ENCODE measurements at places on chromosomes 11 and 22. TPM values are rescaled to one million over a fixed set of nuclear protein-coding genes. Genes with fewer than 3 reads are reported as not detected.

DNA sequence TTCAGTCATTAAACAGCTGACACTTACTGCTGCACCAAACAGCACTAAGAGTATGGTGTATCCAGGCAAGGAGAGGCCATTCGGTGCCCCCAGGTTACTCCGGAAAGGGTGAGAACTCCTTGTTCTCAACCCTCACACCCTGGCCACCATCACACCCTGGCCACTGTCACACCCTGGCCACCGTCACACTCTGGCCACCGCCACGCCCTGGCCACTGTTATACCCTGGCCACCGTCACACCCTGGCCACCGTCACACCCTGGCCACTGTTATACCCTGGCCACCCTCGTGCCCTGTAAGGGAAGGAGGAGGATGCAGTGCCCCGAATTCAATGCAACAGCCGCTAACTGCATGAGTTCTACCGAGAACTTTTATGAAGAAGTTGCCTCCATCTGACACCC lies 644.4 kb downstream of the TBC1D22A start:
- DNase-seq, result no peak
- no peak overlapping the region for H3K4me3 ChIP-seq
- H3K27ac ChIP-seq, result no peak overlapping the region
- no peaks in the 10 kb centered on the region for H3K4me1 ChIP-seq
- no peaks in the 10 kb centered on the region for H3K36me3 ChIP-seq

Gene APOL5
- not detected for total RNA-seq

Gene MPEG1
- 8.2 TPM for total RNA-seq

Gene MYO18B
- total RNA-seq, result 7.1 TPM

Gene XRCC6
- 247 TPM for total RNA-seq

GRCh38 chr22:42887523-42888507 lies 30.7 kb upstream of the ARFGAP3 start:
- DNase-seq, result no peak
- peaks cover 7% of the 10 kb centered on the region for H3K4me1 ChIP-seq
- no peak overlapping the region for H3K4me3 ChIP-seq
- no peak overlapping the region for H3K27ac ChIP-seq

- DNase-seq, result no peak
- no peak overlapping the region for H3K4me3 ChIP-seq
- no peaks in the 10 kb centered on the region for H3K27me3 ChIP-seq
- H3K4me1 ChIP-seq, result peaks cover 5% of the 10 kb centered on the region
These were observed 14.6 kb upstream of the ADSL start for GRCh38 chr22:40331706-40332105.

GRCh38 chr11:95829580-95830259 lies 39.4 kb downstream of the CEP57 start:
- peaks cover 6% of the 10 kb centered on the region for H3K4me1 ChIP-seq
- H3K27ac ChIP-seq, result no peak overlapping the region
- H3K4me3 ChIP-seq, result no peak overlapping the region
- no peaks in the 10 kb centered on the region for H3K27me3 ChIP-seq
- DNase-seq, result no peak

GRCh38 chr11:87150936-87151335 lies 113.2 kb downstream of the TMEM135 start:
- no peaks in the 10 kb centered on the region for H3K27me3 ChIP-seq
- H3K27ac ChIP-seq, result no peak overlapping the region
- no peaks in the 10 kb centered on the region for H3K36me3 ChIP-seq
- no peak overlapping the region for H3K4me3 ChIP-seq
- DNase-seq, result no peak

GRCh38 chr11:34480314-34480713 lies 33.3 kb downstream of the ELF5 start:
- H3K36me3 ChIP-seq, result no peaks in the 10 kb centered on the region
- peaks cover 9% of the 10 kb centered on the region for H3K4me1 ChIP-seq
- H3K27ac ChIP-seq, result no peak overlapping the region
- H3K4me3 ChIP-seq, result no peak overlapping the region
- no peaks in the 10 kb centered on the region for H3K27me3 ChIP-seq

DNA sequence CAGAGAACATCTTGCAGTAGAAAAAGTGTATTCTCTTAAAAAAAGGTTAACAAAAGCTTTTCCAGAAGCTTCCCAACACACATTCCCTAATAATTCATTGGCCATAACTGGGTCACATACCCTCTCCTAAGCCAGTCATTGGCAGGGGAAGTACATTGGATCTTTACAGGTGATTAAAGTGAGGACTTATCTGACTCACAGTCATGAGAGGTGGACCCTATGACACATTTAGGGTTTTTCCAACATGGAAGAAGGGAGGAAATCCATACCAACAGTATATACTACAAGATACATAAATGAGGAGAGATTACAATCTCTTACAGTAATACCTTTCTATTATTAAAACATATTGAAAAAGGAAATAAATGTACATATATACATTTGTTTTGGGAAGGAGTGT lies 72.2 kb downstream of the CCDC73 start:
- H3K4me1 ChIP-seq, result no peaks in the 10 kb centered on the region
- no peak overlapping the region for H3K27ac ChIP-seq
- DNase-seq, result no peak
- H3K4me3 ChIP-seq, result no peak overlapping the region

Gene PKNOX2
- total RNA-seq, result 14.7 TPM

GRCh38 chr11:6269994-6270393 lies 10.4 kb downstream of the CCKBR start:
- no peak overlapping the region for H3K27ac ChIP-seq
- no peaks in the 10 kb centered on the region for H3K4me1 ChIP-seq
- H3K4me3 ChIP-seq, result no peak overlapping the region
- no peak for DNase-seq
- no peaks in the 10 kb centered on the region for H3K27me3 ChIP-seq
- H3K36me3 ChIP-seq, result no peaks in the 10 kb centered on the region

DNA sequence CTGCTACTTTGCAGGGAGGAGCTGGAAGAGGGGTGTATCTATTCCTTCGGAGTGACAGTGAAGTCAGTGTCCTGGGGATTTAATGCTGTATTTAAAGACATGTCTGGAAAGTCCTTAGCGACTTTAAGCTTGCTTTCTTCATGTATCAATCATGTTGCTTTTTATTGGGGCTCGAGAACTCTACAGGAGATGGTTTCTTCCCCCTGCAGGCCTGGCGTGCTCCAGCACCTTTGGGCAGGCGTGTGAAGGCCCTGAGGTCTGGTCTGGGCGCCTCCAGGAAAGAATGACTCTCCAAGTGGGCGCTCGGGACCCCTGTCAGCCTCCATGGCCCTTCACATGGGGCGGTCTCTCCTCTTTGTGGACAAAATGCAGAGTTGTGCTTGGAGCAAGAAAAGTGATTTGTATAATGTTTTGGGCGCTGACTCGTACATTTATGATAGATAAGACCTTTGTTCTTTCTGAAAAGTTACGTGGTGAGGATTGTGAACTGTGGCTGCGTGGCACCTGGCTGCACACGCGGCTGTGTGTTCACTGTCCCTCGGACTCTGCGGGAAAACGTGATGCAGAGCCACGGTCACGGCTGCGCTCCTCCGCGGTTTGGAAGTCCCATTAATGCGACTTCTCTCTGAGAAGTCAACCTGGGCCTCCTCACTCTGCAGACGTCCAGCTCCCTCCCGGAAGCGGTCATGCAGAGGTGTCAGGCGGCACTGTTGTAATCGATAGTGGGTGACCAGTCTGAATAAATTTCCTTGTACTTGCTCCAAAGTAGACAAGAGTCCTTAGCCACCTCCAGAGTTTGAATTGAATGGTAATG lies 282.5 kb downstream of the TBC1D22A start:
- H3K36me3 ChIP-seq, result no peaks in the 10 kb centered on the region
- no peaks in the 10 kb centered on the region for H3K27me3 ChIP-seq
- H3K27ac ChIP-seq, result no peak overlapping the region
- peaks cover 2% of the 10 kb centered on the region for H3K4me1 ChIP-seq
- H3K4me3 ChIP-seq, result no peak overlapping the region
- DNase-seq, result no peak

DNA sequence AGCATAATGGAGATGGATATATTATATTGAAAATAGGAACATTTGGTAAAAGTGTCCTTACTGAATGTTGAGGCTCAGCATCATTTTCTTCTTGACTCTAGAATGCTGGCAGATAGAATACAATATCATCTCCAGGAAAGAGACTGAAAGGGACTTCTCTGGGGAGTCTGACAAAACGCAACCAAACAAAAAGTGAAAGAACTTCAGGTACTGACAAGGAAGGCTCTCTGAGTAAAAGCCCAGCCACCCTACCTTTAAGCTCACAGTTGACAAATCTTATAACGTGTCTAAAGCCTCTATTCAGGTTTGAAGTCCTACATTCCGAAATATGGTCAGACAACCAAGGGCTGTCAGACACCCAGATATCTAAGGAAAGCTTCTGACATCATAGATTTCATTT lies 590.8 kb downstream of the SOX6 start:
- no peak overlapping the region for H3K4me3 ChIP-seq
- H3K36me3 ChIP-seq, result no peaks in the 10 kb centered on the region
- no peak for DNase-seq
- no peaks in the 10 kb centered on the region for H3K27me3 ChIP-seq

Gene BTG4
- not detected for total RNA-seq

Gene OR51E2
- total RNA-seq, result 10.6 TPM

DNA sequence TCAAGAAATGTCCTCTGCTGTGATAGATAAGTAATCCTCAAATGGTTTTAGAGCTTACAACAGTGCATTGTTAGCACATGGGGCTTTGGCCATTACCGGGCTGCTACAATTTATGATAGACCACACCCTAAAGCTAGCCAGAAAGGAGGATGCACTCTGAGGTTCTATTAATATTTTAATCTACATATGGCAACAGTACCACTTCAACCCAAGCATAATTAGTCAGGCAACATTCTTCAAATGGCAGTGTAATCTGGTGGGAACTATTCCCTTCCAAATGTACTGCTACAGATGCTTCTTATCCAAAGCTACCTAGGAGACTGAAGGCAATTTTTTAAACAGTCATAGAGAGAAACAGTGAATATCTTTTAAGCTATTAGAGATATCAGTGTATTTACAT lies 697.6 kb downstream of the KCNA4 start:
- no peak overlapping the region for H3K4me3 ChIP-seq
- H3K36me3 ChIP-seq, result no peaks in the 10 kb centered on the region
- H3K27ac ChIP-seq, result no peak overlapping the region

GRCh38 chr11:128618603-128619002 lies 31.2 kb upstream of the ETS1 start:
- no peak overlapping the region for H3K27ac ChIP-seq
- DNase-seq, result no peak
- no peaks in the 10 kb centered on the region for H3K27me3 ChIP-seq
- H3K36me3 ChIP-seq, result no peaks in the 10 kb centered on the region

- H3K4me3 ChIP-seq, result peak within 1 kb of the TSS; percentile 36
- peaks cover 19% of the 10 kb centered on the region for H3K27me3 ChIP-seq
- no peaks in the 10 kb centered on the region for H3K36me3 ChIP-seq
- no peak for DNase-seq
- H3K27ac ChIP-seq, result no peak within 1 kb of the TSS
These were observed at the start of gene DSCAML1 for GRCh38 chr11:117796872-117797529. Gene DSCAML1 (minus strand): TSS chr11:117797216. CDS start chr11:117797079, 137 bp downstream.

- H3K27me3 ChIP-seq, result no peaks in the 10 kb centered on the region
- H3K27ac ChIP-seq, result no peak overlapping the region
- H3K36me3 ChIP-seq, result no peaks in the 10 kb centered on the region
- H3K4me1 ChIP-seq, result no peaks in the 10 kb centered on the region
- DNase-seq, result no peak
These were observed 21.7 kb upstream of the SLN start for GRCh38 chr11:107733518-107733917.

GRCh38 chr11:12497431-12497830 lies 120.1 kb downstream of the PARVA start:
- H3K4me3 ChIP-seq, result no peak overlapping the region
- H3K27ac ChIP-seq, result no peak overlapping the region
- no peaks in the 10 kb centered on the region for H3K4me1 ChIP-seq
- no peaks in the 10 kb centered on the region for H3K36me3 ChIP-seq
- DNase-seq, result no peak
- no peaks in the 10 kb centered on the region for H3K27me3 ChIP-seq

Measured in prostate gland (tissue), 2 donors.